Heart right ventricle (tissue), 16 donors: ENCODE measurements at places on chromosomes 2 and 18. TPM values are rescaled to one million over a fixed set of nuclear protein-coding genes. Genes with fewer than 3 reads are reported as not detected.

MC2R gene
- polyA plus RNA-seq: not detected

MYL1 gene
- not detected for polyA plus RNA-seq

STARD6 gene
- not detected for polyA plus RNA-seq

UGT1A3 gene
- not detected for polyA plus RNA-seq

GALNT13 gene
- polyA plus RNA-seq: not detected

ACOXL gene
- not detected for polyA plus RNA-seq

PTCD3 gene
- 30.2 TPM for polyA plus RNA-seq

CFAP221 gene
- polyA plus RNA-seq: 0.14 TPM

NPHP1 gene
- polyA plus RNA-seq: 4.4 TPM
